T-helper 17 cell (primary cell): ENCODE measurements at places on chromosomes 4 and X.

DNA sequence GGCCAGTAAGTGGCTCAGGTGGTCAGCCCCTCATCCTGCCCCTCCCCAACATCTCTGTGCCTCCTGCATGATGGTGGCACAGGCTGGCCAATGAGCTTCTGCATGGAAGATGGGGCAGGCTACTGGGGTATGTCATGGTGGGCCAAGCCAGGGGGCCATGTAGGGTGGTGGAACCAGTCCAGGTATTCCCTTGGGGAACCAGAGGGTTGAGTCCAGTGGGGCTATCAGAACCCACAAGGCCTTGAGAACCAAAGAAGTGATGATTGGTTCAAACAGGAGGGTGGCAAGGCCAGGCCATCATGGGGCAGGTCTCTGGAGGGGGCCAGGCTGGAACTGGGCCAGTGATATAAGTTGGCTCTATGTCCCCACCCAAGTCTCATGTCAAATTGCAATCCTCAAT is 18.8 kb upstream of the PPP2R2C start:
- DNase-seq = no peak

- DNase-seq = no peak
Observed at GRCh38 chr4:99821918-99822503, 5.4 kb downstream of the DAPP1 start.

DNA sequence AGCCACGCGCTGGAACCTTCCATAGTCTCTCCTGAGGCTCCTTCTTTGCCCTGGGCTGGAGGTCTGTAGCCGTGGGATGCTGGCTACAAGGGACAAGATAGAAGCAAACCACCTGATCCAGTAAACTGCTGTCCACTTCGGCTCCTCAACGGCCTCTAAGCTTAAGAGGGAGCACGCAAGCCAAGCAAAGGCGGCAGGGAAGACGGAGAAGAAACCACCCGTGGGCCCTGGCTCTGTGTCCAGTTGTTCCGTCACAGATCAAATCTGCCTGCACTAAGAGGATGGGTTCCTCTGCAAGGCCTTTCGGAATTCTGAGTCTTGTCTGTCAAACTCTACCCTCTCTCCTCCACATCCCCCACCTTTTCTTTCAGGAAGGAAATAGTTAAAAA is 401 bp upstream of the EDNRA start:
- DNase-seq = no peak

DNA sequence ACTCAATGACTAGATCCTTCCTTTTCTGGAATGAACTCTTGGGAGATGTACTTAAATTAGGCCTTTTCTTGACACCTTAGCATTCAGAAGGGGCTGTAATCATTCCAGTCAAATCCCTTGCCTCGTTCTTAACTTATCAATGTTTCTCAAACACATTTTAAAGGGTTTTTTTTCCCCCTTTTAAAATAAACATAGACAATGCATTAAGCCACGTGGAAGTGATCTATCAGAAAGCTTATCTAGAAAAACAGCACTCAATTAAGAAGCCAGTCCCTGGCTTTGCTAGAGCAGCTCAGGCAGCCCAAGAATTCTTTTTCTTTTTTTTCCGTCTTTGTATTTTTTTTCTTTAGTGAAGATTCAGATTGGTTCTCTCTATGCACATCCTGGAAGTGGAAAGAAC is 118.2 kb downstream of the PCDH7 start:
- DNase-seq = no peak

DNA sequence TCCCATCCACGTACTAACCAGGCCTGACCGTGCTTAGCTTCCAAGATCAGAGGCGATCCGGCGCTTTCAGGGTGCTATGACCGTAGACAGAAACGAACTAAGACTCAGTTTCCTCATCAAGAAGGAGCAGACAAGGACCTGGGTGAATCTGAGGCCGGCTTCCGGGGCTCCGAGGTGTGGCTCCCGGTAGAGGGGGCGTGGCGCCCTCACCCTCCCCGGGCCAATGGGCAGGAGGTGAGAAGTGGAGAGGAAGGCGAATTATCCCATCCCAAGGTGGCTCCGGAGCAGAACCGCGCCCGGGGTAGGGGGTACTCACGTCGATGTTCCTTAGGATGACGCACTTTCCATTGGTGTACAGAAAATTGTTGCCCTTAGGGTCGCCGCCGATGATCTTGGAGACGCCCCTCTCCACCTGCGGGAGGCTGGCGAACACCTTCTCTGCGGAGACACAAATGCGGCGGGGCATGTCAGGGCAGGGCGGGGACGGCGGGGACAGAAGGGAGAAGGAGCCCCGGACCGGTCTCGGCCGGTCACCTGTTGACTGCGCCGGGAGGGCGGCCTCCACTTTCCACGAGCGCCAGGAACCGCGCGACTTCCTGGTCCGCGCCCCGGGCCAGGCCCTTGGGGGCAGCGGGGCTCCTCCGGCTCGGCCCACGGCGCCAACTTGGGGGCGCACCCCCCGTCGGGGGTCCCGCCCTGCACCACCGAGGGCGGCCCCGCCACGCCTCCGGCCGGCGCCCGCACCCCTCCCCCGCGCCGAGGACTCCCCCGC is 616 bp downstream of the WDR1 start:
- peak; percentile 72 for DNase-seq

DNA sequence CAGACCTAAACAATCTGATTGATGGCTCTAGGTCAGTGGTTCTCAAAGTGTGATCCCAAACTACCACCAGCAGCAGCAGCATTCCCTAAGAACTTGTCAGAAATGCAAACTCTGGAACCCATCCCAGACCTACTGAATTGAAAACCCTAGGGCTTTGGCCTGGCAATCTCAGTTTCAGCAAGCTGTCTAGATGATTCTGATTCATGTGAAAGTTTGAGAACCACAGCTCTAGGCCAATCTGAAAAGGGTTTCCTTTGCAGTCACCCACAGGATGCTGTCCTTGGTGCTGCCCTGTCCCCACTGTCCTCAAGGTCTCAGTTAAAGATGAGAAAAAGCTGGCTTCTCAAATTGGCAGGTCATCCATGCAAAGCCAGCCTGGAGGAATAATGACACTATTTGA is 34.8 kb downstream of the SMPX start:
- DNase-seq = no peak

DNA sequence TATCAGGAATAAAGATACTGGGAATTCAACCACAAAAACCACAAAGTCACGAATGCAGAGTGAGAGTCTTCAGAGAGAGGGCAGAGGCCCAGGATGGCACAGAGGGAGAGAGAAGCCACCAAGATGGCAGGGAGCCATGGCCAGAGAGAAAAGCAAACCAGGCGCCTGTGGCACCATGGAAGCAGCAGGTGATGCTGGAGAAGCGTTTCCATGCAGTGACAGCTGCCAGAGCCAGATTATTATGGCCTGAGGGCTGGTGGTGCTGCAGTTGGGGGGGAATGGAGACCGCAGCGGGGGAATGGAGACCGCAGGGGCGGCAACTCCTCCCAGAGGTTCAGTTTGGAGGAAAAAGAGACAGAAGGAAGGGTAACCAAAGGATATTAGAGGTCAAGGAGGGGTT is 5.8 kb downstream of the TAFAZZIN start:
- no peak for DNase-seq
